ENCODE measurements at places on chromosomes 3 and 15. TPM values are rescaled to one million over a fixed set of nuclear protein-coding genes. Genes with fewer than 3 reads are reported as not detected.

The NOX5 gene
- 0.08 TPM for polyA plus RNA-seq

The FAM3D gene
- 0.22 TPM for polyA plus RNA-seq

The KCNMB3 gene
- 1.2 TPM for polyA plus RNA-seq

The FEZF2 gene
- polyA plus RNA-seq = not detected

The C3orf33 gene
- 2.3 TPM for polyA plus RNA-seq

The NR1I2 gene
- 0.03 TPM for polyA plus RNA-seq

The GHRL gene
- 0.06 TPM for polyA plus RNA-seq

The ZNF385D gene
- not detected for polyA plus RNA-seq

All from endothelial cell of umbilical vein (primary cell).